ENCODE measurements at places on chromosomes 7 and 10. TPM values are rescaled to one million over a fixed set of nuclear protein-coding genes. Genes with fewer than 3 reads are reported as not detected.
A peak's percentile ranks its signal among the peaks of the same experiment; 100 is the strongest.

DNA sequence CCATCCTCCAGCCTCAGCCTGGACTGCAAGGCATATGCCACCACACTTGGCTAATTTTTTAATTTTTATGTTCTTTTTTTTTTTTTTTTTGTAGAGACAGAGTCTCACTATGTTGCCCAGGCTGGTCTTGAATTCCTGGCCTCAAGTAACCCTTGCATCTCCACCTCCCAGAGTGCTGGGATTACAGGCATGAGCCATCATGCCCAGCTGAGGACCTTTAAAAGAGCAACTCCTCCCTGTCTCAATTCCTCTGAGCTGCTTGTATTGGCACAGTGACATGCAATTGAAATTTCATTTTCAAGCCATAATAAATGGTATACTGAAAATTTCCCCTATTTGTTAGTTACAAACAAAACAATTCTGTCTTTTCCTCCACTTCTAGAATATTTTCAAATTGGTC, 19.5 kb downstream of the DNAJB9 start:
- DNase-seq = no peak

DNA sequence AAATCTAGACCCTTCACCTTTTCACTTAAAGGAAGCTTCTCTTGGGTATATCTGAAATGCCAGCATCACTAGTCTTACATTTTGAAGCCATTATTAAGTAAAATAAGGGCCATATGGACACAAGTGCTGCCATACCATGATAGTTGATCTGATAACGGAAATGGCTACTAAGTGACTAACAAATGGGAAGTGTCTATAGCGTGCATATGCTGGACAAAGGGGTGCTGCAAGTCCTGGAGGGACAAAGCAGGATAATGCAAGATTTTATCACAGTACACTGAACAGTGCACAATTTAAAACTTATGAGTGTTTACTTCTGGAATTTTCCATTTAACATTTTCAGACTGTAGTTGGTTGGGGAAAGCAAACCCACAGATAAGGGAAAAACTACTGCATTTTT, 117.9 kb downstream of the ELMO1 start:
- no peak for DNase-seq

- no peak for DNase-seq
Measured at GRCh38 chr7:883055-884021, 7.0 kb downstream of the GET4 start.

GRCh38 chr7:26705567-26705966, 158.8 kb downstream of the SKAP2 start:
- no peak for DNase-seq

DNA sequence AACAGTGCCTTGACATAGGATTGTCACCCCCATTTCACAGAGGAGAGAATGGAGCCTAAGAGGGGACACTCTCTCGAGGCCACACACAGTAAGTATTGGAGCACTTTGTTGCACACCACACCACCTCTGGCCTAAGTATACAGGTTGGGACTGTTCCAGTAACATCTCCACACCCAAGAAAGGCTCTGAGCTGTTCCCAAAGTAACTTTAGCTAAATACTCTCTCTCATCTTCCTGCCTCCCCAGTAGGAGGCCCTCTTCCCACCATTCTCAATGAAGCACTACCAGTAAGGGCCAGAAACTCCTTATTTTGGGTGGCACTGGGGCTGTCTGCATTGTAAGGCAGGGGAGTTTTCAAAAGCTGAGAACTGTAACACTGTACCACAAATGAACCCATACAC, 189.5 kb downstream of the ZNF438 start:
- peak; percentile 11 for DNase-seq

DNA sequence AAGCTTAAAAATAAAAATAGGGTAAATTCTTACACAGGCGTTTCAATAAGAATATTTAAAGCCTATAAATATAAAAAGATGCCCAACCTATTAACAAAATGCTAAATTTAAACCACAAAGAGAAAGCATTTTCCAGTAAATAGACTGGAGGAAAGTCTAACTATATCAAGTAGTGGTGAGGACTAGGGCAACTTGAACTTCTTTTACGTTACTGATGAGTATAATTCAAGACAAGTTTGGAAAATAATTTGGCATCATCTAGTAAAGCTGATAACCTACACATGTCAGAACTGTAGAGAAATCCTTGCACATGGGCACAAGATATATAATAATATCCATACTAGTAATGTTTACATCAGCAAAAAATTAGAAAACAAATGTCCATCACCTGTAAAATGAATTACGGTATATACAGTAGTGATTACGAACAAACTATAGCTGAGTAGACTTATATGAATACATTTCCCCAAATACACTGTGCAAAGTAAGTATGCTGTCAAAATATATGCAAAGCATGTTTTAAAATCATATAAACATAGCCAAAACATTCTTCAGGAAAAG, 27.4 kb downstream of the CRPPA start:
- DNase-seq = no peak

GRCh38 chr7:81791568-81792518, 22.0 kb upstream of the HGF start:
- DNase-seq = no peak

DNA sequence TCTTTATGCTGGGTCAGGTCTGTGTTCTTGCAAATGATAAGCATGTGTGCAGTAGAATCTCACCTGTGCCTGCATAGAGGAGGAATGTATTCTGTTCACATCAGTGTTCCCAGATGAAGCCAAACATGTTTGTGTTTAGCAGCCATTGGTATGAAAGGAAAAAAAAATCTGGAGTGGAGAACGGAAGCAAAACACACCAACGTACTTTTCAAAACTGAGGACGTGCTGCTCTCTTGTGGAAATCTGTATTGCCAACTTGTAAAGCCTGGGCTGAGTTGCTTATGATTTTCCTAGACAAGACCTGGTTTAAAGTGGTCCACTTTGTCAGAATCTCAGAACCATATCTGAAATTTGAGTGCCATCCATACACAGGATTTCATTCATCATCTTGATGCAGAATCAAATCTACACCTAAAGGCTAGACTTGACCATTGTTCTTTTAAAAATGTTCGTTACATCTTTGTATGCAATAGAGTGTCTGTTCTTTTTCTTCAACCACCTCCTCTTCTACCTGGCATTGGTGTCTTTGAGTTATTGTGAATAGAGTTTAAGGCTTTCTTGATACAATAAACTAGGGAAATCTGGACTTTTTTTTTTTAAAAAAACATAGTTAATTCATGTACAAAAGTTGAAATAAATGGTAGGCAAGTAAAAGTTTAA, 367.7 kb downstream of the PHF14 start:
- no peak for DNase-seq

GRCh38 chr10:124082555-124082954, 10.8 kb downstream of the CHST15 start:
- no peak for DNase-seq

Gene SEC31B
- 2.0 TPM for total RNA-seq

DNA sequence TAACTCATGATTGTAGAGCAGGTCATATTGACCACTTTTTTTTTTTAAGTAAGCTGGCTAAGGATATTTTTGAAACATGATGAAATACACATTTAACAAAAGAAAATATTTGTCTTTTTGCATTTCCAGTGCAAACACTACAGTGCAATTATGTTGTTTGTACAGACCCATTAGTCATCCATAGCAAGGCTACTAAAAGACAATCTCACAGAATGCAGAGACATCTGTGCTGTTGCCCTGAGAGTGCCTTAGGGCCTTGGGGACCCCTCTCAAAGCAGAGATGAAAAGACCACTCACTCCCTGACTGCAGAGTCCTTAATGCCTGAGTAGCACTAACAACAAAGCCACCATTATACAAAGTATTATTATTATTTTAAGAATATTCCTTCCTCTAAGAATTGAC, 104.5 kb downstream of the NRCAM start:
- no peak for DNase-seq

Gene UCN3
- total RNA-seq = not detected

Gene OPN4
- total RNA-seq = 0.31 TPM

DNA sequence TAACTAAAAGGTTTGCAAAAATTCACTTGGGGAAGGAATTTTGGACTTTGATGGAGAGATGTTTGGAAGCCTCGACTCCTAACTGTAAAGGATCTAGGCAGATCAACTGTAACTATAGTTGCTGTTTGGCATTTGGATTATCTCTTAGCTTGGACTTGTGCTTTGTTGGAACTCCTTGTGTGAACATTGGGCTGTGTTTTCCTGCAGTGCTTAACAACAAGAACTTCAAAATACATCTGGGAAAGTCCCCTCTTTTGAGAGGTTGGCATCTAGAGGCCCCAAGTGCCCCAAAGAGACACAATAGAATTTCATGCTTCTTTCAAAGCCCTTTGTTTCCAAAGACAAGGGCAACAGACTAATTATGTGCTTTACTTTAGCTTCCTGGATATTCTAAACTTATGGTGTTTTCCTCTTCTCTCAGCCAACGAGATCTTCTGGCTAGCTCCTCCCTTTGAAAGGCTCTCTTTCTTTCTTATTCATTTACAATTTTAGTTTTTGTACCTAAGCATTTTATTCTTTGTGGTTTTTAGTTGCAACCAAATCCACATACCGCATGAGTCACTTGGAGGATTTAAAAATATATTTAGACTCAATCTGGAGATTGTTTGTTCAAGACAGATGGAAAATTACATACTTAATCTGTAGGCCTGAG, 11.6 kb downstream of the ABCA13 start:
- DNase-seq = no peak

- peak; percentile 13 for DNase-seq
Measured at GRCh38 chr10:1156921-1157614, 100.9 kb downstream of the WDR37 start.

- no peak for DNase-seq
Measured at GRCh38 chr7:112159351-112159750, 46.8 kb downstream of the DOCK4 start.

GRCh38 chr10:115860182-115861107, 412.6 kb downstream of the GFRA1 start:
- DNase-seq = no peak

Gene ANKRD7
- 1.1 TPM for total RNA-seq

- no peak for DNase-seq
Measured at GRCh38 chr7:43325595-43325994, 213.1 kb downstream of the HECW1 start.

Gene DGKB
- 0.44 TPM for total RNA-seq

Gene TMEM176B
- 227 TPM for total RNA-seq

DNA sequence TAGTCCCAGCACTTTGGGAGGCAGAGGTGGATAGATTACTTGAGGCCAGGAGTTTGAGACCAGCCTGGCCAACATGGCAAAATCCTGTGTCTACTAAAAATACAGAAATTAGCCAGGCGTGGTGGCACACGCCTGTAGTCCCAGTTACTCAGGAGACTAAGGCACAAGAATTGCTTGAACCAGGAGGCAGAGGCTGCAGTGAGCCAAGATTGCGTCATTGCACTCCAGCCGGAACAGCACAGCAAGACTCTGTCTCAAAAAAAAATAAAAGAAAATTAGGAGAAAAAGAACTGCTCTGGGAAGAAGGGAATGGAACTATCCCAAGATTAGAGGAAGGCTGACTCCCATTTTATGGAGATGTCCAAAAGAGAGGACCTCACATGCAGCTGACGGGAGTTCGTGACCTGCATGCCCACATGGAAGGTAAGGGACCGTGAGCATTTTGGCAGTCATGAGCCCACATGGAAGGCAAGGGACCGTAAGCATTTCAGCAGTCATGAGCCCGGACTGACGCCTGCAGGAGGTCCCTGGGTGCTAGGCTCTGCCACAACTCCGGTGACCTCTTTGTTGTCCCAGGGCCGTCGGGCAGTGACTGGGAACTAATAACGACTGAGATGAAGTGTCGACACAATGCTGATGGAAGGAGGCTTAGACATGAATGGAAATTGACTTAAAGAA, 18.6 kb upstream of the GTPBP4 start:
- DNase-seq = no peak

Gene CAMK1D
- 27.2 TPM for total RNA-seq

DNA sequence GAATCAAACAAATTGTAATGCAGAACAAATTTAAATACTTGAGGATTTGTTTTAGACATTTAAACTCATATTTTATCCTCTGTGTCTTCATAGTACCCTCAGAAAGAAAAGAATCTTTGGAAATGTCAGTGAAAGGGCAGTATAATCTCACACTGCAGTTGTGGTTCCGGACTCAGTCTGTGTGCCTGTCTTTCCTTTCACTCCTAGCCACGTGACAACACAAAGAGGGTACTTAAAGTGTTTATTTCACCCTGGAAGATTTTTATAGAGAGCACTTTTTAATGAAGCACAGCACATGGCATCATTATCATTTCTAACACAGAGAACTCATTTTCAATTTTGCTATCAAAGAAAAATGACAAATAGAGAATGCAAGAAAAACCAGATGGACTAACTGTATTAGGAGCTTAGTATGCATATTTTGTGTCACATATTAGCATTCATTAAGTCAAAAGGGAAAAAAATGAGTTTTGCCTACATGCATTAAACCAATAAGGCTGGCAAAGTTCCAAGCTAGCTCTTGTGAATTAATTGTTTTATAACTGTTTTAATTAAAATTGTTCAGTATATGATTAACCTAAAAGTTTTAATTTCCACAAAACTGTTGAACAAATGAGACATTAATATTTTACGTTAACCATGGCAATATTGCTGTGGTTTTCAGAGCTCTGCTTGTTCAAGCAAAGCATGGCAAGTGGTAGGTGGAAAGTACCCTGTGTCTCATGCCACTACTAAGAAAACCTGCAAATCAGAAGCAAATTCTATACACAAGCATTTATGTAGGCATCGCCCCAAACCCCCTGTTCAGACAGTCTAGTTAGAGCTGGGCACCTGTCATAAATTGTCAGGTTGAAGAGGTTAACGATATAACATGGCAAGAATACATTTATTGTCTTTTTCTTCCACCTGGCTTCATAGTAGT, 65.9 kb downstream of the AUTS2 start:
- no peak for DNase-seq

GRCh38 chr10:123885406-123886170, 6.0 kb downstream of the CPXM2 start:
- DNase-seq = peak; percentile 71

- no peak for DNase-seq
Measured at GRCh38 chr7:81284576-81284975, 365.7 kb upstream of the SEMA3C start.

DNA sequence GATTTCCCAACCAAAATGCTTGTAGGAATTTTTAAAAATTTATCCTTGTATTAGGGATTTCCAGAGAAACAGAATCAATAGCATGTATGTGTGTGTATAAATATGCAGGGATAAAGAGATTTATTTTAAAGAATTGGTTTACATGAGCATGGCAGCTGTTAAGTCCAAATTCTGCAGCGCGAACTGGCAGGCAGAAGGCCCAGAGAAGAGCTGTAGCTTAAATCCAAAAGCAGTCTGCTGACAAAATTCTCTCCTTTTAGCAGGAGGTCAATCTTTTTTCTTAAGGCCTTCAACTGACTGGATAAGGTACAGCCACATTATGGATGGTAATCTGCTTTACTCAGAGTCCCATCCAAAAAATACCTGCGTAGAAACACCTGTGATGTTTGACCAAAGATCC, 42.0 kb downstream of the PRR15 start:
- DNase-seq = no peak

GRCh38 chr7:112573302-112574039, 92.7 kb downstream of the LSMEM1 start:
- no peak for DNase-seq

Measured in right atrium auricular region (tissue), 2 donors.